Transverse colon (tissue), 4 donors: ENCODE measurements at places on chromosomes 7 and 10. TPM values are rescaled to one million over a fixed set of nuclear protein-coding genes. Genes with fewer than 3 reads are reported as not detected.

DNA sequence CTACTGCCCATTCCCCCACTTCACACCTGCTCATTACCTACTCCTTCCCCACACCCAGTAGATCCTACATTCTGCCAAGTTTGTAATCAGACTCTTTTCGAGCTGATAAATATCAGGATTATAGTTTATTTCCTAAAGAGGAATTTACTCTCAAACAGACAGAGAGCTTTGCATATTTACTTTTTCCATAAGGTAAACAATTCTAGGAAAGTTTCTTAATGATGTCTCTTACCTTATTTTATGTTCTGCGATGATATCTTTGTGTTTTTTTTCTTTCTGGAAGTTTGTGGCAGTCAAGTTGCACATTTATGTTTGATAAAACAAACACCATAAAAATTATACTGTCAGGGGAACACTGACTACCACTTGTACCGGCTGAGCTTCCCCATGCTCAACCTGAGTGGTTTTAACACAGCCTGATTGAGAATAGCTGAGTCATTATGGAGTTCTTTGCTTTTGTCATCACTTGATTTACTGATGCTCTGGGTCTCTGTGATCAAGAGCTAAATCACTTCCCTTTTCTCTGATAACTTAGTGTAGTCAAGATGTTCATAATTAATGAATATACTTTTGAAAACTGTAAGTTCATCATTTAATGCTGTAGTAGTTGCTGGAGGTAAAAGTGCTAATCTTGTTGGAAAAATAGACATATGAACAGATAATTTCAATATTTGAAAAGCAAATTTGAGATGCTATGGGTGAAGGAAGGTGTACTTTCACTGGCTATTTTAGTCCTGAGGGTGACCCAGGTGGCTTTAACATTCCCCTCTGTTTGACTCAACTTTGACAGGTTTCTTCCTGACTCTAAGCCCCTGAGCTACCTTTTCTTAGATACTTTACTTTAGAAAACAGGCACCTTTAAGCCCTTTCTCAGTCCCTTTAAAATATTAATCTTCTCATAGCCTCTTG lies 1034.5 kb upstream of the LRRTM3 start:
- H3K27me3 ChIP-seq = no peaks in the 10 kb centered on the region
- no peak for DNase-seq
- H3K4me3 ChIP-seq = no peak overlapping the region

- H3K27me3 ChIP-seq = no peaks in the 10 kb centered on the region
- no peaks in the 10 kb centered on the region for H3K36me3 ChIP-seq
- H3K4me1 ChIP-seq = peaks cover 49% of the 10 kb centered on the region
- DNase-seq = no peak
Observed at GRCh38 chr10:79178614-79179163, 109.9 kb downstream of the ZMIZ1 start.

- H3K27ac ChIP-seq = no peak overlapping the region
- H3K36me3 ChIP-seq = no peaks in the 10 kb centered on the region
- no peak overlapping the region for H3K4me3 ChIP-seq
- no peak for DNase-seq
Observed at GRCh38 chr7:45185028-45185863, 27.7 kb downstream of the RAMP3 start.

GRCh38 chr7:79462390-79462789 lies 8.9 kb upstream of the MAGI2 start:
- H3K36me3 ChIP-seq = no peaks in the 10 kb centered on the region
- DNase-seq = no peak
- no peaks in the 10 kb centered on the region for H3K4me1 ChIP-seq
- no peak overlapping the region for H3K27ac ChIP-seq

GRCh38 chr10:61081301-61081700 lies 137.3 kb upstream of the RHOBTB1 start:
- H3K4me3 ChIP-seq = no peak overlapping the region
- DNase-seq = no peak
- H3K27ac ChIP-seq = no peak overlapping the region
- no peaks in the 10 kb centered on the region for H3K36me3 ChIP-seq
- no peaks in the 10 kb centered on the region for H3K4me1 ChIP-seq

DNA sequence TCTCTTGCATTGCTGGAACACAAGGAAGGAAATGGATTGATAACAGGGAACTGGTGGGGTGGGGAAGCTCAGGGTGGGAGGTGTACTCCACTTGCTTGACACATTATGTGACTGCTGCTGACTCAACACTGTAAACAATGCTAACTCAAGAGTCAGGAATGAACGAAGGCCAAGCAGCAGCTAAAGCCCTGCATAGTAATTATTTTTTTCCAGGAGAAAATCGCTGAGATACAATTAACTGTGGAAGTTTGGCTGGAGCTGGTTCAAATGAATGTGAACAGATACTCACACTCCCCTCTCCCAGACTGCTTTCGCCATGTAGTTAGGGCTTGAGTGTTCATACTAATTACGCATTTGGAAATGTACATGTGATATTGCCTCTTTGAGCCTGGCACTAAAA lies 170.9 kb upstream of the AOAH start:
- no peaks in the 10 kb centered on the region for H3K36me3 ChIP-seq
- DNase-seq = no peak
- no peak overlapping the region for H3K4me3 ChIP-seq
- H3K27ac ChIP-seq = no peak overlapping the region
- no peaks in the 10 kb centered on the region for H3K27me3 ChIP-seq

DOCK4 gene
- total RNA-seq = 28.4 TPM

DMBT1 gene
- total RNA-seq = 42.2 TPM

RAB18 gene
- total RNA-seq = 36.7 TPM
